Inflammatory macrophage treated with lipopolysaccharide for 4 hours (primary cell): ENCODE measurements at places on chromosomes 6 and 20.

DNA sequence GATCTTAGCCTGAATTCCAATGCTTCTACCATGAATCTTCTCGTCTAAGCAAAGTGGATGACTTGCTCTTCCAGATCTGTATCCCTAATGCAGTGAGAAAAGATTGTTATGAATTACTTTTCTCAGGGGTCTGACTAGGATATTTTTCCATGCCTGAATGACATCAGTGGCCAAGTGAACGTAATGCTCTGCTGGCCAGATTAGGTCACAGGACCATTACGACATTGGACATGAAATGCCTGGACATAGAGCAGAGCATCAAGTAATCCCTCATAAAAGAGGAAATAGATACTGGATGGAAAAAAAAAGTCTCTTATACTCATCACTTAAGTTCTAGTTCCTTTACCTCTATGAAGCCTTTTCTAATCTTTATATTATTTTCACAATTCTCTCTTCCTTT is 12.1 kb upstream of the THEMIS start:
- no peak for DNase-seq

DNA sequence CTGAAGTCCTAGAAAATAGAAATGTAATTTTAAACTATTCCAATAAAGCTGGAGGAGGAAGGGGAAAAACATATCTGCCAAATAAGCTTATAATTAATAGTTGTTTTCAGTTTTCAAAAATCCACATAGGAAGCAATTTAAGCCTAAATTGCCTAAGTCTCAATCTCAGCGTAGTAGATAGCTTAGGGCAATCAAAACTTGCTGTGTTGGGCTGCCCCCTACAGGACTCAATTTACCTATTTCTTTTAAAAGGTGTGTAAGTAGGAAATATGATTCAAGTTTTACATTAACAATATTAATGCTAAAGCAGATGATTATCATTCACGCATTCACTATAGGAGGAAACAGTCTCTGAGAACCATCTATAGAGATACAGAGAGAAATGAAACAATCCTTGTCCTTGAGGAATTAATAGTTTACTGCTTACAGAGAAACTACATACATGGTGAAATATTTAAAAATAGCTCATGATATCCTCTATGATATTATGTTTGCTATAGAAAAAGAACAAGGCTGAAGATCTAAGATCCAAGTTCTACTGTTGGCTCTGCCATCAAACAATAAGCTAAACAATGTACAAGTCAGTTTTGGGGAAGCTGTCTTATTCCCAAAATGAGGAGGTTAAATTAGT is 102.1 kb downstream of the ATG5 start:
- peak; percentile 90 for DNase-seq

DNA sequence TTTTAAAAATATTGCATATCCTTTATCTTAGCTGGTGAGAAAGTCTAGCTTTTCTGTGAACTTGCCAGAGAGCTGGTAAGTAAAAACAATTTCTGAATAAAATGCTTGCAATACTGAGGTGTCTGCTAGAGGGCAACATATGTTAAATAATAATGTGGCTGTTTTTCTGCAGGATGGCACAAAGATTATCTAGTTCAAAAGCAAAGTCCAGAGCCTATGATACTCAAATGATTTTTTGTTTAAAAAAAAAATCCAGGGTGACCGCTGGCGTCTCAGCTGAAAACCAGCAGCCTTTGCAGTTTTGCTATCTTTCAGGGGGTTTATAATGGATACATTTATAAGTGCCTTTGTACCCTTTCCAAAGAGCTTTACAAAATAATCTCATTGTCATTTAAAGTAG is 194.9 kb downstream of the PHACTR1 start:
- peak; percentile 51 for DNase-seq

DNA sequence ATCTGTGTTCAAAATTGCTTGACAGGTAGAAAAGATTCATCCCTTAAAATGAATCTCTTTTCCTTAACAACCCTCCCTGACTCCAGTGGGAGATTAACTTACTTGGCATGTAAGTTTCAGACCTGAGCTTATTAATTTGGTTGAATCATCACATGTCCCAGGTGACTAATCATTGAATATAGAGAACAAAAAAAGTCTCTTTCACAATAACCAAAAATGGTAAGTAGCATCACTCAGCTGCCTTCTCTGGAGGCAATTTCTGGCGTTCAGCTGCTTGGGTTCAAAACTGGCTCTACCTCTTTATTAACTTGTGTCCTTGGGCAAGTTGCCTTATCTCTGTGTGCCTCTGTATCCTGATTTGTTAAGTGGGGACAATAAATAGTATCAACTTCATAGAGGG is 2.9 kb downstream of the C6orf141 start:
- no peak for DNase-seq

- no peak for DNase-seq
Observed at GRCh38 chr6:169915769-169916550, 164.5 kb downstream of the ERMARD start.

- no peak for DNase-seq
Observed at GRCh38 chr20:54362283-54362682, 113.1 kb upstream of the DOK5 start.

- no peak for DNase-seq
Observed at GRCh38 chr6:143754204-143754603, 76.4 kb downstream of the PHACTR2 start.

GRCh38 chr6:152846825-152847224 is 96.2 kb downstream of the VIP start:
- DNase-seq, result no peak

DNA sequence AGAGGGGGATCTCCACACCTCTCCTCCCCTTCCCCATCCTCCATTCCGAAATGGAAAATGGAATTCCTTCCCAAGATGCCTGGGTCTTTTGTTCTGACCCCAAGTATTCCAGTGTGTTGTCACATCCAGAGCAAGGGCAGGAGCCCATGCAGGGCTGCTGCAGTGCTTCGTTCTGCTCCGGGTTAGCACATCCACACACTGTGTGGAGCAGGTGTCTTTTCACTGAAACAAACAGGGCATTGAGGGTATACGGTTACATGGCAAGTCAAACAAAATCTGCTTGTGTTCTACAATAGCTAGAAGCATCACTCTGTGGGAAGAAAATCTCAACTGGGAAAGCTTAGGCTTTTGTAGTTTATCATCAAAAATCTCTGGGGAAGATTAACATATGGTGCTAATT is 56.9 kb downstream of the LYRM2 start:
- DNase-seq, result no peak
